Muscle of arm (tissue), 14 donors: ENCODE measurements at places on chromosomes 7 and 10.

DNA sequence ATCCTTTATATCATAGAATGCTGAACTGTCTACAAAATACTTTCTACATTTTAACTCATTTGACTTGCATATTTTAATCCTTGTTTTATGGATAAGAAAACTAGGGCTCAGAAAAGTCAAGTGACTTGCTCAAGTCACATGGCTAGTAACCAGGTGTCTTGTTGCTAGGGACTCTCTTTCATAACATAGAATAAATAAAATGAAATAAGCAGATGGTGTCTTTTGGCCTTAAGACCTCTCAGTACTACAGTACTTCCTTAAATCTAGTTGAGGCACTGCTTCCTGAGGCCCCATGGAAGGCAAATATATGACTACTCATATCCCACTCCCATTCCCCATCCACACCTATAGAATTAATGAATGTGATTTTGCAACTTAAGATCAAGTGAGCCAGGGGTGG is 87.9 kb downstream of the CDK6 start:
- DNase-seq = no peak

- DNase-seq = peak; percentile 60
Measured at GRCh38 chr10:34814223-34814912, 728 bp downstream of the PARD3 start.

DNA sequence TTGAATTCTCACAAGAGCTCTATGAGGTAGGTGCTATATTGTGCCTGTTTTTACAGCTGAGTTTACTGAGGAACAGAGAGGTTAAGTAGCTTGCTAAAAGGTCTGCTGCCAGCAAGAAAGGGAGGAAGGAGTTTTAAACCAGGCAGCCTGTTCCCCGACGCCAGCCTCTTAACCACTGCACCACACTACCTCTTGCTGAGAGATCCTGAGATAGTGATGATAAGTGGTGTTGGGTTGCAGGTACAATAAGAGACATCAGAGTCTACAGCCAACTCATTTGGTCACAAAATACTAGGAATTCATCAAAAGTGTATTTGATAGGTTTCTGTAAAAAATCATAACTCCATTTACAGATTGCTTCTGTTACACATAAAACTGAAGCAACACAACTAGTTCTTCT is 8.0 kb downstream of the CCDC71L start:
- DNase-seq = no peak

DNA sequence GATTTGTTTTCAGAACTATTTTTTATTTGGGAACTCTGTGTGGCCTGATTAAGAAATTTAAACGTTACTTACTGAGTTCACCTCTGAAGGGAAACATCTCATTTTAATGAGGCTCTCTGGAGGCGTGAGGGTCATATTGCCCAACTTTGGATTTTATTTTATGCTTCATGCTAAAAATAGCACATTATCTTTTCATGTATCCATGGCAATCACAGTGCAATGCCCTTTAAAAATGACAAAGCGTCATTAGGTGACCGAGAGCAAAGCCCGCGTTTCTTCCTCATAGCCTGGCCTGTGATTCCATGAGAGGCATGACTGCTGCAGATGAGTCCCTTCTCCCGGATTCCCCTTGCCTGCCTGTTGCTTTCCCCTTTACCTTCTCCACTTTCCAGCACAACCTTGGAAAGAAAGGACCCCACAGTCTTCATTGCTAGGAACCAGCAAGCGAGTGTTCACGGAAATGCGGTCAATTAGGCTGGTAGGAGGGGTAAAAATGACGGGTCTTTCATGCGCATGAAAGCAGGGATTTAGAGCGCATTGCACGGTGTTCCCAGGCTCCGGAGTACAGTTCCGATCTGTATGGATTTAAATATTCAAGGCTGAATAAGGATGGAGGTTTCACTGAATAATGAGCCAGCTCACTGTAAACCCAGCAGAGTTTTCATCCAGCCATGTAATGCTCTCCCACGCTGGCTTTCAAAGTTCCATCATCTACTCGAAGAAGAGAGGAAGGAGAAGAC is 98.2 kb upstream of the PITRM1 start:
- no peak for DNase-seq

DNA sequence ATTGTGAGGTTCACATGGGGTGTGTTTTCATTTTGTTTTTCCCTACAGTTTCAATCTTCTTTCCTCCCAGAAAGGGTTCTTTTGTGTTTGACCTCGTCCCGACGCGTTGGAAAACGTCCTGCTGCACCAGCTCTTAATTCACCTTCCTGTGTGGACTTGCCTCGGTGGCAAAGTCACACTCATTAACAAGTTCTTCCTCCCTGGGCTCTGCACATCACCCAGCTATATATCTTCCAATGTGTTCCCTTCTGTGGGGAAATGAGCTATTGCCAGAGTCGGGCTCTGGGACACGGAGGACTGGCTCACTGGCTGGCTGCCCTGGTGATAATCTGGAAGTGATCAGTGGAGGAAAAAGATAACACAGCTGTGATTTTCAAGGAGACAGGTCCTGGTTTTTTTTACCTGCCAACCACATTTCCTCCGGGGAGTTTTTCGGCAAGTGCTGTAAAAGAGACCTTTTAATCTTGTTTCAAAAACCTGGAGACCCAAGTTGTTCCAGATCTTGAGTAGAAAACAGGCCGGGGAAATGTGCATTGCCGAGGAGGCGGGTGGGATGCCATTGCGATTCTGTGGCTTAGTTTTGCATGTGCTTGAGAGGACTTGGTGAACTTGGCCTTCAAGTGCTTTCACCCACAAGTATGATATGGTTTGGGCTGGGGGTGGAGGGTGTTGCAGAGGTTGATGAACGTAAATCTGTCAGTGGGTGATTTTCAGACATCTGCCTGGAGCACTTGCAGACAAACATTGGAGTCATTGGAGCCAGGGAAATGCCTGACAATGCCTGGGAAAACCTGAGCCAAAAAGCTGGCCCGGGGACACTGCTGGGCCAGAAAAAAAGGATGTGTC is 96.5 kb upstream of the CREB5 start:
- no peak for DNase-seq

DNA sequence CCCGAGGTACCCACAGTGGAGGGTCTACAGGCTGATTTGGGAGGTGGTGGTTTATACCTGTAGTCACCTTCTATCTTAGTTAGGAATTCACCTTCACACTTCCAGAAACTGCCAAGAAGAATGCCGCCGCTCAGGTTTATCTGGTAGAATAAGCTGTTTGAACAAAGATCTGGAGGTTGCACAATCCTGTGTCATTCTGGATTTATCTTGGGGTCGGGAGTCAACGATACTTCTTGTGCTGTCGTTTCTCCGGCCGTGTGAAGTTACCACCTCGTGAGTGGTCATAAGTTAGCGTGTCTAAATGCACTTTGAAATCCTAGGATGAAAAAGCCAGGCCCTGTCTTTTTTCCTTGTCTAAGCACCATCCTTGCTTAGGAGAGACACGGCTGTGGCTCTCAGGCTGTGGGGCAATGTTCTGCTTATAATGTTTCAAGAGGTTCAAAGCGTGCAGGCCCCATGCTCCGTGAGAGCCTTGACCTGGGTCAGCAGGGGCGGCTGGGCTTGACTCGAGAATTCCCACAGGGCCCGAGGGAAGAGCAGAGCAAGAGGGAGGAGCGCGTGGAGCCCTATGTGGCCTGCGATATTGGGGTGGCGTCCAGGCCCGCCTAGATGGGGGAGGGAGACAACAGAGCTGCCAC is 35.5 kb downstream of the GRIFIN start:
- DNase-seq = no peak

DNA sequence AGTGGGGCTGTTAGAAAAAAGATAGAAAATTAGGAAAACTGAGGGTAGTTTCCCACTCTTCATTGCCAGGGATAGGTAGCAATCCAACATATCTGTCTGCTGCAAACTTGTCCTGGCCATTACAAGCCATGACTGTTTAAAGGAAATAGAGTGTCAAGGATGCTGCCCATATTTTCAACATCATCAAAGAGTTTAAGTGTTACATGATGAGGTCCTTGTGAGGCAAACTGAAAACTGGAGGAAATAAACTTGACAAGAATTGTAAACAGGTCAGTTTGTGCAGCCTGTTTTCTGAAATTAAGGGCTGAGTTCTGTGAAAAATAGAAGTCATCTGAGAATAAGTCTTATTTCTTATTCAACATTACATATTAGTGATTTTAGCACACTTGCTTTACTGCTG is 78.0 kb downstream of the VWDE start:
- DNase-seq = no peak

DNA sequence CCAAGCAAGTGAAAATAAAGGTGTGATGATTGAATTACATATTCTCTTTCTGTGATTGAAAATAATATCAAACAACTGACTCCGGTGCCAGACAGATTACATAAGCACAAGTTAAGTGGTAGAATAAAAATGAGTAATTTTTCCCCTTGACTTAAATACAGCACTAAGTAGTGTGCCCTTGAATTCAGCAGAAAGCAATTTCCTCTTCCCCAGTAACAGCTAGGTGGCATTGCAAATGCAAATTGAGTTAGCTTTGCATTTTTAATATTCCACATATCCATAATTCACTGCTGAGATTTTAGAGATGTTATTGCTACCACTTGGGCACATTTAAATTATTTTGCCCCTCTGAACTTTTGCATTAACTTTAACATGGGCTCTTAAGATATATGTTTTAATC is 89.8 kb upstream of the NPVF start:
- DNase-seq = no peak

DNA sequence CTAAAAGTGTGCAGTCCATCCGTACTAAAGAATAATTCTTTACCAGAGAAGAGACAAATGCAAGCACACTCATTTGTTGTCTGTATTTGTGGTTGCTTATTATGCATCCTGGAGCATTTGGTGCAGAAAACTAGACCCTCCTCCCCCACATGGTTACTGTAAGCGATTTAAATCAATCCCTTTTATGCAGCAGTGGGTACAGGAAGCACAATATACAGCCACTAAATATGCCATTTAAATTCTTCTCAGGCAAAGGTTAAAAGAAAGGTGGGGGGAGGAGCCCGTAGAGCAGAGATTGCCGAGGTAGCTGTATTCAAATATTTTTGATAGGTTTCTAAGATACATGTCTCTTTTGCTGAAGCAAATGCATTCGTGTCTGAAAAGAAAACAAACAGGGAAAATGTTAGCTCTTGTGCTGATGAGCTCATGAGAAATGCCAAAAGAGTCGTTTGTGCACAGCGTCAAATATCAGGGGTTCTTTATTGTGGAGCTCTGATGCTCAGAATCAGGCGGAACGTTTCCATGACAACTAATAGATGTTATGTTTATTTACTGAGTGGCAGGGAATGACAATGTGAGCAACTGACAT is 131.3 kb upstream of the NPVF start:
- peak; percentile 47 for DNase-seq
